PC-9 (cell line): ENCODE measurements at places on chromosomes 7 and 10.

DNA sequence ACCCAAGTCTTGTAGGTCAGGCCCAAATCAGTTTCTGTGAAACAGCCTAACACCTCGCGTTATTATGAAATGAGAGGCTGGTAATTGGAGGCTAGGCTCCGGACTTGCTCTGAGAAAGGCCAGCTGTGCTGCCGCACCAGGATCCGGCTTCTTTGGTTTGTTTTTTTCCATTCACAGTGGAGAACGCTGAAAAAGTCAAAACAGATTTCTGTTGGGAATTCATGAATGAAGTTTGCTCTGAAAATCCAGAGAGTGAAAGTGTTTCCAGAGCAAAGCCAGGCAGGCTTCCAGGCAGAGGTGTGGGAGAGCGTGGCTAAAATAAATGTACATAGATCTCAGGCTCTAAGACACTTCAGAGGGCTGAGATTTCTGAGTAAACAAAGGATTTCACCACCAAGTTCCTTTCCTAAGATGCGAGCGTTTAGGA is 240.1 kb downstream of the TRIL start:
- DNase-seq: no peak

DNA sequence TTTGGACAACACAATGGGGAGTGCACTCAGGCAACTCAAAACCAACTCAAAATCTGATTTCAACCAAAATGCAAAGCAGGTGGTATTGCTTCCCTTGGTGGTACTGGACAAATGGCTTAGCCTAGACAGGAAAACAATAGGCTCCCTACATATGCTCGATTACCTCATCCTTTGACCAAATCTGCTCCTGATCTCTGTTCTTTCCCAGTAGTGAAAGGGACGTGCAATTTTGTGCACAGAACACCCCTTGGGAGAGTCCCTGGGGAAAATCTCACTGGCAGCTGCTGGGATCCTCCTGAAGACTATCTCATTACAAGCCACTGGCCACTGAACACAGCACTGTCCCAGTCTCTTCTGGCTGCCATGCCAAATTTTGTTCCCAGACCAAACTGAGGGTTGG is 149.2 kb upstream of the VSTM2A start:
- no peak for DNase-seq

DNA sequence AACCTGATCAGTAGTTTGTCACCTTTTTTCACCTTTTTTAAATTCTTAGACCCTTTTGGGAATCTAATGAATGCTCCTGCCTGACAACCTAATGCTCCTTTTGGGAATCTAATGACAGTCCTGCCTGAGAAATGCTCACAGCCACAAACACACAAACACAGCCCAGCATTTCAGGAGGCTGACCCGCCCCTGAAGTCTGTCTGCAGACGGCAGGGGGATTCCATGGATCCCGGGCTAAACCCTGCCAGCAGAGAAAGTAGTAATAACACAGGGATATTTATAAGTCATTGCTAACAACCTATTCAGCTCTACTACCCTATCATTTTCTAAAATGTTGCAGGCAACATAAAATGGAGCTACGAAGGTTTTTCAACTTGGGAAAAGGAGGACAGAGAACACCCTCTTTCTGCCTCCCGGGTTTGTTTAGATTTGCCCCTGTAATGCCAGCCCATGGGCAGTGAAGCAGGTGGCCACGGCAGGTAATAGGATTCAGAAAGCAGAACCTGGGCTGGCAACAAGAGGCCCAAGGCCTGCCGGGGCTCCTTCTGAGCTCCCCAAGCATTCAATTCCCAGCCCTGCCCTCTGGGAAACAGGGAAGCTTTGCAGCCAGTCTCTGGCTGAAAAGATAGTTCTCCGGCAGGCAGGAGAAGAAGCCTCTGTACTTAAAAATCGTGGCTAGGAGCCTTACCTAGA is 65.2 kb downstream of the CREB3L2 start:
- peak; percentile 24 for DNase-seq

- no peak for DNase-seq
Measured at GRCh38 chr7:108614896-108615295, 45.2 kb downstream of the DNAJB9 start.

DNA sequence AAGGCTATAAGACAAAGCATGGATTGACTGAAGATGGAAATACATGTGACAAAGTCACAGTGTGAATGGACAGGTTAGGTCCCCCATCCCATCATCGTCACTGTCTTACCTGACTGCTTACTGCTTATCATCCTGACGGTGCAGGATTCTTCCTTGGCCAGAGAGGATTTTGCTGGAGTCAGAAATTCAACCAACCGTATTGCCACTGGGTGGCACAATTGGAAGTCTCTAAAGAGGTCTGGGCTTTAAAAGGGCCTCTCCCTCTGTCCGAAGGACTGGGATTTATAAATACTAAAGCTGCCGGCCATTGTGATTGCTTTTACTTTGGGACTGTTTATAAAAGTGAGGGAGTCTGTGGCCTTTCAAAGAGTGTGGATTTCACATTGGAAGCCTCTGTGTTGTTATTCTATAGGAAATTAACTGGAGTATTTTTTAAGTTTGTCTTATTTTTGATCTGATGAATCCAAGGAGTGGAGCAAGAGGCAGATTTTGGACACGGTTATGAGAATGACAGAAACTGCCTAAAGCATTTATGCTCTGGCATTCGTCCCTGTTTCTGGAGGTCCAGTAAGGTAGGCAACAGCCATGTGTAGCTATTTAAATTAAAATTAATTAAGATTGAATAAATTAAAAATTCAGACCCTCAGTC is 113.3 kb upstream of the CREB5 start:
- DNase-seq: peak; percentile 52

DNA sequence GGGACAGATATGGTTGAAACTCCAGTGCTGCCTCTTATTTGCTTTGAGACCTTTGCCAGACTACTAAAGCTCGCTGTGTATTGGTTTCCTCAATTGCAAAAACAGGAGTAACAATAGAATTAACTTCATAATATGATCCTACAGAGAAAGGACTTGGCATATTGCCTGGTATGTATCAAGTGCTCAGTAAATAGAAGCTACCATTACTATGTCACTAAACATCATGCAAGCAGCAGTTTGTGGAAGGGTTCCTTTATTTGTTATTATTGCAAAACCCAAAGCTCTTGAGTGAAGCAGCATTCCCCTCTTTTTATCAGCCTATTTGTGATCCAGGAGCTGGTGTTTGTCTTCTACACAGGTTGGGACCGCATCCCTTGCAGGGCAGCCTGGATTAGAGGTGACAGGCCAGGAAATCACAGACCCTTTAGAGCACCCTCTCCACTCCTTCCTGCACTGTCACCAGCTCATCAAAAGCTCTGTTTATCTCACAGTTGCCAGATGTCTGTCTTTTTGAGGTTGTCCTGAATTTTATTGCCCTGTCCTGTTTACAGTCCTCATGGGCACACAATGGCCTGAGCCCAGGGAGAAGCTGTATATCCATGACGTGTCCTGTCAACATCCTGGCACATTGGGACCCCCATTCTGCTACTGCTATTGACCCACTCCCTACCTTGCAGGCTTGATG is 121.5 kb downstream of the SNX10 start:
- no peak for DNase-seq
